ENCODE measurements at places on chromosomes 3 and 15.

GRCh38 chr3:142963516-142964448 lies at the start of gene PAQR9:
Gene PAQR9 (minus strand): TSS chr3:142963674. CDS start chr3:142963336, 338 bp downstream.
- no peak for DNase-seq

- DNase-seq, result no peak
Observed at GRCh38 chr3:124952282-124952855, 17.8 kb upstream of the MUC13 start.

DNA sequence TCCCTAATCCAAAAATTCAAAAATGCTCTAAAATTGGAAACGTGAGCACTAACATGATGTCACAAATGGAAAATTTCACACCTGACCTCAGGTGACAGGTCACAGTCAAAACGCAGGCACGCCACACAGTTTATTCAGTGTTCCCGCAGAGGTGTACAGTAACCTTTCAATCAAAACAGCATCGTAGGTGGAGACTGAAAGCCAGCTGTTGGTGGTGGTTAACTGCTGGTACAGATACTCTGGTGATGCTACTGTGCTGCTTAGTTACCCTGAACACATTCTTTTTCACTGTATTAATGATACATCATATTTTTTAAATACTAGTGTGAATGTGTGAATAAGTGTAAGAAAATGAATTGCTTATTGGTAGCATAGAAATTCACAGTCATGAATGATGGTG lies 23.8 kb downstream of the RAB11A start:
- DNase-seq, result no peak

DNA sequence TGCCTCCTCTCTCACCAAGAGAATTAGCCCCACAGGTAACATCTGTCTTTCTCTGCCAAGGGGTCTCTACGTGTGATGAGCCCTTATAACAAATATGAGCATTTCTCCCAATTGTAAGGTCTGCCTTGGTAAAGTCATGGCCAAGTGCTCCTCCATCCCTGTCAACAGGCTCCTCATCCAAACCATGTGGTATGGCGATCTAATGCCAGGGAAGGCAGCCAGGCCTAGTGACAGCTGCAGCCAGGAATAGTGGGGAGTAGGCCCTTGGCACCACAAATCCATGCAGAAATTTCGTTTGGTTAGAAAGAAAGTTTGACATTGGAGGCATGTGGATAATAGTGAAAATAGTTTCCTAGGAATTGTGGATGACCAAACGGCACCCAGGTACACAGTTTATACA lies 4.7 kb upstream of the LRTM1 start:
- no peak for DNase-seq

DNA sequence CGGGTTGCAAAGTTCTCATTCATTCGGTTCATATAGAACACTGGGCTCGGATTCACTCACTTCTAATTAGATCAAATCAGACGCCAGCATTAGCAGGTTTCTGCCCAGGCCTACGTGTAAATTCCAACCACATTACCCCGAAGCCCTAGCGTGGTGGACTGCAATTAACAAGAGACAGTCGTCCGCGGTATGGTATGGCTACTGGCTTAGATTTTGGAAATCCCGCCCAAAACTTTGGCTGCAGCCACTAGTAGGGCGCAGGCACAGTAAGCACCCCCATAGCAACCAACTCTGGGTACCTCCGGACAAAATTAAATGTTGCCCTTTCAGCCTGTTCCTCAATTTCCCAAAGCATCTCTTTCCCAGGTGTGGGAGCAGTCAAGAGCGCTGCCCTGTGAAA lies 771 bp downstream of the RARRES1 start:
- no peak for DNase-seq

GRCh38 chr3:197376020-197376419 lies 77.6 kb upstream of the DLG1 start:
- no peak for DNase-seq

DNA sequence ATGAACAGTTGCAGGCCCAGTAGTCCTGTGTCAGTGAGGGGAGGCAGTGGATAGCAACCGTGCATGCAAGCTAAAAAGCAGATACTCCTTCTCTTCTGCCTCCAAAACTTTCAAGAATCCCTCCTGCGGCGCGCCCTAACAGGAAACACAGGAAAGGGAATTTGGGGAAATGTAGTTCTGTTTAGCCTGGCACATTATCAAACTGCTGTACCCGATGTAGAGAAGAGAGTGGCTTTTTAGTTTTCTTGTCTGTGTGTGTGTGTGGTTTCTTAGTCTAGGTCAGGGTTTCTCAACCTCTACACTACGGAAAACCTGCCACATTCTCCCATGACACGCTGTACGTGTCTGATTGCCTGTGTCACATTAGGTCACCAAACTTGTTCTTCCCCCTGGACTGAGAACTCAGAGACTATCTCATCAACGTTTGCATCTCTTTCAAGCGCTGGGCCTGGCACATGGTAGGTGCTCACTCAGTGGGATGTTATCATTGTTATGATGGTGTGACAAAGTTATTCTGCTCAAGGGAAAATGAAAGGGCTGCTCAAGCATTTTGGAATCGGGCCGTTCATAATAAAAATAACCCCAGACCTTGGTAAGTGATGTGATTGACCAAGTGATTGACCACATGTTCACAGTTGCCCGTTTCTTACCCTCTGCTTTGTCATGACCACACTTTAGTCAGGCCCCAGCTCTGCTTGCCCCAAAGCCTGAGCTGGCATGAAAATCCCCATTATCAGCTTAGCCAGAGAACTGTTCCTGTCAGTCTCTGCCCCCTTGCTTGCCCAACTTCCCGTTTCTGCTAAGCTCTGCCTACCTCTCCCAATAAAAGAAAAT lies 33.2 kb downstream of the TM4SF4 start:
- peak; percentile 39 for DNase-seq

DNA sequence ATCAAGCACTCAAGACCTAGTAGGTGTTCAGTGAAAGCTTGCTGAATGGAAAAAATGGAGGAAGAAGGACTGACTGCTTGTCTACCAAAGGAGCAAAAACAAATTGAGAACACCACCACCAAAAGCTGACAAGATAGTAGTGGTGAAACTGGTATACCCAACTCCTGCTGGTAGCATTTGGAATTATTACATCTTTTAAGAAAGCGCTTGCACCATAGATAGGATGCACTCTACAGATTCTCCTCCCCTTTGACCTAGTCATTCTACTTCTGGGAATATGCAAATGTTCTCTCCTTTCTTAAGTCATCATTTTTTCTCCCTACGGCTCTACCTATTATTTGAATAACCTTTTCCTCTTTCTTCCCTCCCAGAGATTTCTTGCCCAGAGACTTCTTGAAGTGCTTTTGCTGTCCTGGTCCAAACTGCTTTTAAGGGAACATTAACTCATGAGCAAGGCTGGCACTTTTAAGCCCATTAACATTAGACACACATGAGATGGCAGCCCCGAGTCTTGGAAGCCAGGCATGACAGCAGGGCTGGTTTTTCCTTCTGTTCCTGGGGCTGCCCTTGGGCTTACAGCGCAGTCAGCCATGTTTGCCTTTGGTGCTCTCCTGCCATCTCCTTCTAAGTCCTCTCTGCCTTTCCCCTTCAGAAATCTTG lies 75.0 kb upstream of the TLE3 start:
- DNase-seq, result no peak

GRCh38 chr3:38960953-38961622 lies 90.7 kb downstream of the SCN11A start:
- DNase-seq, result no peak

DNA sequence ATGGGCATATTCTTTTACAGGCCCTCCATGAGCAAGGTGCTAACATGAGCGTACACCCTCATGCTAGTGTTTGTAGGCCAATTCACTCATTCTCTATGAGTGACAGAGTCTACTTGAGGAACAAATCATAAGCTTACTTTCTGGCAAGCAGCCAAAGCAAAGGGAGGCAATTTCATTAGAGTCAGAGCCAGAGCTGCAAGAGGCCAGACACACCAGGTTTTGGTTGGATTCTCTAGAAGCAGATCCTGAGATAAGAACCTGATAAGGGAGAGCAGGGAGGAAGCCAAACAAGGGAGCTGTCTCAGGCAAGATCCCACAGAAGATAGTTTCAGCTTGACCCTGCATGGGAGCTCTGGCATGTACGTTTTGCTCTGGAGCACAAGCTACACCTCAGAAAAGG lies 214.1 kb upstream of the CTNNB1 start:
- no peak for DNase-seq

- DNase-seq, result peak; percentile 61
Observed at GRCh38 chr3:10164546-10165393, at the start of gene IRAK2. Gene IRAK2 (plus strand): TSS chr3:10164919. CDS start chr3:10164955, 36 bp downstream.

GRCh38 chr3:12810013-12810780 lies 13.7 kb downstream of the CAND2 start:
- DNase-seq, result peak; percentile 94

GRCh38 chr3:129555616-129556357 lies 12.8 kb downstream of the H1-8 start:
- DNase-seq, result no peak

DNA sequence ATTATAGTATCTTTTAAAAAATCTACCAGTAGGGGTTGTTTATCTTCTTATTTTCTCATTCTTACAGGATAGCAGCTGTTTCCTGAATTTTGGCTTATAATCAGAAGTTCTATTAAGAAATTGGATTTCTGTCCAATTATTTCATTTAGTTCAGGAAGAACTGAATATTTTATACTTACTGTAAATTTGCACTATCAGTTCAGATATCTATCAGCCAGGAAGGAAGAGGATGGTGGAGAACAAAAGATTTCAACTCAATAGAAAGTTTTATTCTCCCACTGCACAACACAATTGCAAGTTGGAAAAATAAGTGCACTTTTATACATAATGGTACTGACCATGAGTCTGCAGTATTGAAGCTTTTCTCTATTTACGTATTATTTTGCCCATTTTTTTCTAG lies 400.9 kb downstream of the PLOD2 start:
- DNase-seq, result no peak

- no peak for DNase-seq
Observed at GRCh38 chr15:93703092-93703739, 528.1 kb upstream of the MCTP2 start.

DNA sequence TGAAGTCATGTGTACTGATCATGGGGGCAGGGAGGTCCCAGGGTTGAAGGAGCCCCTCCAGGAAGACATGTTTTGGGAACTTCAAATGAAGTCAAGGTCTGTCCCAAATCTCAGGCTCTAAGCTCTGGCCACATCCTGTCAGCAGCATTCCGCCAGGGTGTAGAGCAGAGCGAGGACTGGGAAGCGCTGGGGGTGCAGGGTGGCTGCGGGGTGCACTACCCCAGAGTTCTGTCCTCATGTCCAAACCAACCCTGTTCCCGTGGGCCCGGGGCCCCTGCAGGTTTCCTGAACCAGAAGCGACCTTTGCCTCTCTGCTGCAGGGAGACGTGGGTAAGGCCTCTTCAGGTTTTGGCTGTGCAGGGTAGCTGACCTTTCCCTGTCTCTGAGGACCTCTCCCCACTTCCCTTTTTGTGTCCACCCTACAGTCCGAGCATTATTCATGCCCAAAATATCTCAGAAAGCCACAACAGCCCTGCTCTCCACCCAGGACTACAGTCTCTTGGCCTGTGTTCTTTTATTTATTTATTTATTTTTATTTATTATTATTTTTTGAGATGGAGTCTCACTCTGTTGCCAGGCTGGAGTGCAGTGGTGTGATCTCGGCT lies 26.6 kb upstream of the FLNB start:
- DNase-seq, result no peak

- no peak for DNase-seq
Observed at GRCh38 chr3:16058521-16058920, 116.0 kb upstream of the GALNT15 start.

DNA sequence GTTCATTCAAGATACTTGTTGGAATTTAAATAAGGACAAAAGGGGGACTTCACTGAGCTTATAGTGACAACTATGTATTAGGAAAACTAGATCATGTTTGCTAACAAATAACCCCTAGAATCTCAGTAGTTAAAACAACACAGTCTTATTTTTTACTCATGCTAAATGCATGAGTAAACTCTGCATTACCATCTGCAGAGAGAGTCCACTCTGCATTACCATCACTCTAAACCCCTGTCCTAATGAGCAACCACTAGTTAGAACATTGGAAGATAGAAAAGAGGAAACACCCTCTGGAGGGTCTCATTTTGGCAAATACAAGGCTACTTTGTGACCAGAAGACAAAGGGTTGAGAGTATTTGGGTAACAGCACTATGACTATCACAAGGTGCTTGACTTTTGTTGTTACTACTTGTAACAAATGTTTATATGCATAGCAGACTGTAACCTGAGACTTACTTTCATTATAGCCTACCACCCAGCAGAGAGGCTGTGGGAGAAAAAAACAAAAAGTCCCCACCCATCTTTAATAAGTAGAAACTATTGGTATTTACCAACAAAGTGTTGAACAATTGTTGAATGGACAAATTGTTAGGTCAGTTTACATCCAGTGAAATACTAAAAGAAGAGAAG lies 99.1 kb downstream of the OXSM start:
- DNase-seq, result no peak

GRCh38 chr15:91335702-91336101 lies 235.6 kb downstream of the SV2B start:
- no peak for DNase-seq

GRCh38 chr3:104438706-104439105 lies 928.0 kb upstream of the ALCAM start:
- no peak for DNase-seq

DNA sequence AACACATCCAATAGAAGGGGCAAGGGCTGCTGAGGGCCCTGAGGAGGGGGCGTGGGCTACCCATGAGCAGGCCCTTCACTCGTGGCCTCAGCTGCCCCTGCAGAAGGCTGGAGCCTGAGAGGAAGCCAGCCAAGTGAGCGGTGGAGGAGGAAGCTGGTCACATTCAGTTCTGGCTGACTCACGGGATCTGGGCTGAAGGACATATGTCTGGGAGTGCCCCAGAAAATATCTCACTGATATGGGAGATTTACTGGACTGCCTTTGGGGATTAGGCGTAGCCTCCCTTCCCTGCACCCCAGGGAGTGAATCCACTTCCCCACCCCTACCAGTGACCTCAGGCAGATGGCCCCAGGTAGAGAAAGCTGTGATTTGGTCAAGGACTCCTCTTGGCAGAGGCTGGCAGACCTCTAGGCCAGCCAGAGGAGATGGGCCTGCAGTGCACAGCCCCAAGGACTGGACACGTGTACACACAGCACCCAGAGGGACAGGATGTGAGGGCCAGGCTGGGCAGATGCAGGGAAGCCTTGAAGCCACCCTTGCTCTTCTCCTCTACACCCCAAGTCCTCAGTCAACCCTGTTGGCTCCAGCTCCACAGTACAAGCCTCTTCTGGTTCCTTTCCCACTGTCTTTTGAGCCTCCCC lies 14.2 kb upstream of the ANKDD1A start:
- no peak for DNase-seq

DNA sequence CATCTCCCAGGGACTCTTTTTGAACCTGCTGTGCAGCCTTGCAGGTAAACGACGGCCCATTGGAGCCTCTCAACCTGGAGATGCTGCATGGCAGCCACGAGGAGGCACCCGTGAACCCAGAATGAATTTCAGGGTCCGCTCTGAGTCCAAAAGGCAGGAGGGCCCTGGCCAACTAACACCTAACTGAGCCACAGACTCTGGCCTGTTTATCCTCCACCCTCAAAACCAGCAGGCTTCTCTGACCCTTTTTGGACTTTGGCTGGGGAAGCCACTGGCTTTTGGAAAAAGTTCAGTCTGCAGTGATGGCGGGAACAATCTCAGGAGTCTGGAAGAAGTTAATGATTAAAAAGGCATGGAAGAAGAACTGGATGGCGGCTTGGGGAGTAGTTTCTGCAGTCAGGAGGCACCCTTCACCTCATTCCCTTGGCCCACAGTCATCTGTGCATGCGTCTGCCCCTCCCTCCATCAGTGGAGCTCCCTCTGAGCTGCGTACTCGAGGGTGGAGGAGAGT lies 4.1 kb downstream of the PXYLP1 start:
- DNase-seq, result no peak

- no peak for DNase-seq
Observed at GRCh38 chr15:96253006-96253747, 77.3 kb upstream of the NR2F2 start.

- DNase-seq, result no peak
Observed at GRCh38 chr3:111335512-111336303, 206.3 kb upstream of the CD96 start.

Measured in CD4-positive, alpha-beta T cell treated with Interleukin-4 for 1 hour (primary cell).